Left lung (tissue), 14 donors: ENCODE measurements at places on chromosomes 12 and 14. TPM values are rescaled to one million over a fixed set of nuclear protein-coding genes. Genes with fewer than 3 reads are reported as not detected.

DNA sequence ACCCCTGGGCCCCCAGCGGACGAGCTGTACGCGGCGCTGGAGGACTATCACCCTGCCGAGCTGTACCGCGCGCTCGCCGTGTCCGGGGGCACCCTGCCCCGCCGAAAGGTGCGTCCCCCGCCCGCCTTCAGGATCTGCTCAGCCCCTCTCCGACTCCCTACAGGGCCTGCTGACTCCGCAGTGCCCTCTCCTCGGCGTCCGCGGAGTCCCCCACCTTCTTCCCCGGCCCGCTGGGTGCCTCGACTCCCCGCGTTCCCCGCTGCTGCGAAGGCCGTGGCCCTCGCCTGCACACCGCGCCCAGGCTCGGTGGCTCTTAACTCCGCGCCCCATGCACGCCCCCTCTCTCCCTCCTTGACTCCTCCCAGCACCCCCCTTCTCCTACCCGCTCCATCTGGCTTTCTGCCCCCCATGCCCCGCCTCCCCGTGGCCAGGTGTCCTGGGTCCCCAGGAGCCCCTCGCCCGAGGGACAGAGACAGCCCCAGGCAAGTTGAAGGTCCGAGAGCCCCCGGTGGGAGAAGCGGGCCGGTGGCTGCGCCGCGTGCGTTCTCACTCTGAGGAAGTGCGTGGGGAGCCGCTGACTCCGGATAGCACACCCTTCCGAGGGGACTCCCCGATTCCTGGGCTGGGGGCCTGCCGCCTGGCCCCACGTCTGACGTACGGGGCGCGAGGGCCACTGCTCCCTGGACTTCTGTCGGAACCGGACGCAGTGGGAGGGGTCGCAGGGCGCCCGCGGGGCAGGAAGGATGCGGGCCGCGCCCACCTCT lies 594 bp downstream of the TAMALIN start:
- DNase-seq: no peak

DNA sequence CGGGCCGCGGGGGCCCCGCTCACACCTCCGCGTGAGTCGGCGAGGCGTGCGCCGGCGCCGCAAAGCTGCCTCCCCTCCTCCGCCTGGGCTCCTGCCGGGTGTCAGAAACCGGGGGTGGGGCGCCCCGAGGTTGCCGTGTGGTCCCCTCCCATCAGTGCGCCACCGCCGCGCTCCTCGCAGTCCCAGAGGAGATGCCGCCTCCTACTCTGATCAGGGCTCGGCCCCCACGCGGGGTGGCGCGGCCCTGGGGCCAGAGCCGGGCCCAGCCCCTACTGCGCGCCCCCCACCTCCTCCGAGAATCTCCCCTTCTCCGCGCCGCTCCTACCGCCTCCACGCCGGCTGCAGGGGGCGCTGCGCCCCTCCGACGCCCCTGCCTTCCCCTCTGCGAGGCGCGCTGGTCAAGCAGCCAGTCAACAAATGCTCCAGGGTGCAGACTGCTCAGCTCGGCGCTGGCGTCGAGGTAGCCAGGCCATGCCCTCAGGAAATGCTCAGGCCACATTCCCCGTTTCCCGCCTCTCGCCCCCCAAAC lies 467 bp upstream of the JAG2 start:
- DNase-seq: no peak

GRCh38 chr12:62808166-62808879 lies 126.6 kb downstream of the PPM1H start:
- DNase-seq: no peak

- DNase-seq: no peak
These were observed 593.0 kb downstream of the VRK1 start for GRCh38 chr14:97390096-97390724.

DNA sequence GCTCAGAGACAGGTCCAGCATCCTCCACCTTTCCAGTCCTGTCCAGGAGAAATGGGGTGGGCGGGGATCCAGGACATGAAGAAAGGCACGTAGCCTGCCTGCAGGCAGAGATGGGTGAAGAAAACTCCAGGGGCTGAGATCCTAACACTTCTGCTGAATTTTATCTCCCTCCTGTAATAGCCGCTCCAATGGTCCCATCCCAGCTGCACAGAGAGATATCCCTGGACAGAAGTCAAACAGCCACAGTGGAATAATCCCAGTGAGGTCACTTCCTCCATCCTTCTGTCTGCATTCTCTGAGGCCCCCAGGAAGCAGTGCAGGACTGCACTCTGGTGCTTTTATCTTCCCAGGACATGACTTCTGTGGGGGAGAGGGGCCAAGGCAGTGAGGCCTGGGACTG lies 26.3 kb downstream of the KRT18 start:
- DNase-seq: no peak

GRCh38 chr14:67485501-67486095 lies 2.9 kb downstream of the TMEM229B start:
- DNase-seq: no peak

DNA sequence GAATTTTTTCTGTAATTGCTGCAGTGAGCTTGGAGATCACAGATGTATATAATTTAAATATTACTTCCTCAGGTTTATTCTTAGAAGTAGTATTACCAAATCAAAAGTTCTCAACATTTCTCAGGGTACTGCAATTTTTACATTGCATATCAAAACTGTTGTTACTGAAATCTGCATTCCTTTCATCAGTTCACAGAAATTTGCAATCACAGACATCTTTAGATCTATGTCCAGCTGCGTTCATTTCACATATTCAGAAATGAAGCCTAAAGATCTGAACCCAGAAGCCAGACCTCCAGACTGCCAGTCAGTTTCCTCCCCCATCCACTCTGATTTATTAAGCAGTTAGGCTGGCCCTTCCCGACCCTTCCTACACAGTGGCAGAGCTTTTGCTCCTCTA lies 18.2 kb upstream of the IFT81 start:
- no peak for DNase-seq

- DNase-seq: no peak
These were observed 103.0 kb downstream of the VCPKMT start for GRCh38 chr14:50013198-50013918.

DNA sequence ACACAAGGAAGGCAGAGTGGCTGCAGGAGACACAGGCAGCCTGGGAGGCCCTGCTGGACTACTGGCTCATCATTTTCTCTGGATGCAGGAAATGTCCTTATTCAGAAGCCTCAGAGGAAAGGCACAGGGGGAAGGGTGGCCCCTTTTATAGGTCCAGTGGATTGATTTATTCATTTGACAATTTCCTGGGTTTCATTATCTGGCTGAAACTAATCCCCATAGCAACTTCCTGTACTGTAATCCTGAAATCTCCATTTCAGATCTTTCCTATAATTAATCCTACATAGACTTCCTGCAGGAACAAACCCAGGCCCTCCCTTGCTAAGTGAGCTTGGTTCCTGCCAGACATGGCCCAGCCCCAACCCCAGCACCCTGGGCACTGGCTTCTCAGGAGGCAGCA lies 23.0 kb downstream of the KRT76 start:
- DNase-seq: no peak

GRCh38 chr14:52391881-52392615 lies 77.9 kb downstream of the PTGER2 start:
- no peak for DNase-seq

Gene GPR162
- polyA plus RNA-seq: 10.3 TPM

Gene RNASE7
- not detected for polyA plus RNA-seq

Gene IL31
- polyA plus RNA-seq: not detected
